ENCODE measurements at places on chromosomes 7 and 10.

DNA sequence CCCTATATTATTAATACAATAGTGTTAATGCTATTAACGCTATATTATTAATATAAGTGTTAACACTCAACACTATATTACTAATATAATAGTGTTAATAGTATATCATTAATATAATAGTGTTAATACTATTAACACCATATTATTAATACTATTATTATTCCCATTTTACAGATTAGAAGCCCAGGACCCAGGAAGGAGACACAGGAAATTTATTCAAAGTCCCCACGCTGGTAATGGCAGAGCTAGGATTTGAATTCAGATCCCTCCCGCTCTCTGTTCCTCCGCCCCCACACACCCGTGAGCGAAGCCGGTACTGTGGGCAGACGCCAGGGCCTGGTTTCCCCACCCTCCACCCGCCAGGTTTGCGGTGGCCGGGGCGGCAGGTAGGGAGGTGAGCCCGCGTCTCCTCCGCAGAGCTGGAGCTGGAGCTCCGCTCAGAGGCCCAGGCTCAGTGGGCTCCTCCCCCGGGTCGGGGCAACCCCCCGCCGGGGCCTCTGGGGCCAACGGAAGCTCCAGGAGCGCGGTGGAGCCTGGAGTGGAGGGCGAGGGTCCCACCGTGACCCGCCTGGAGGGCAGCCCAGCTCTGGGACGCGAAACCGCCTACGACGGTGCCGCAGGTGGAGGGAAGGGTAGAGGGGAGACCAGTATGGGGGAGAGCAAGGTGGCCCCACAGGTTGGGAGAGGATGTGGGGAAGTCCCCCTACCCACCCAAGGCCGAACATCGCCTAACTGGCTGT lies at the start of gene TMEM225B:
Gene TMEM225B, plus strand, starts transcription at position 506 of the 740 bp plus-strand sequence. CDS start 6,122 bp downstream, outside the sequence.
- peak; percentile 35 for DNase-seq

DNA sequence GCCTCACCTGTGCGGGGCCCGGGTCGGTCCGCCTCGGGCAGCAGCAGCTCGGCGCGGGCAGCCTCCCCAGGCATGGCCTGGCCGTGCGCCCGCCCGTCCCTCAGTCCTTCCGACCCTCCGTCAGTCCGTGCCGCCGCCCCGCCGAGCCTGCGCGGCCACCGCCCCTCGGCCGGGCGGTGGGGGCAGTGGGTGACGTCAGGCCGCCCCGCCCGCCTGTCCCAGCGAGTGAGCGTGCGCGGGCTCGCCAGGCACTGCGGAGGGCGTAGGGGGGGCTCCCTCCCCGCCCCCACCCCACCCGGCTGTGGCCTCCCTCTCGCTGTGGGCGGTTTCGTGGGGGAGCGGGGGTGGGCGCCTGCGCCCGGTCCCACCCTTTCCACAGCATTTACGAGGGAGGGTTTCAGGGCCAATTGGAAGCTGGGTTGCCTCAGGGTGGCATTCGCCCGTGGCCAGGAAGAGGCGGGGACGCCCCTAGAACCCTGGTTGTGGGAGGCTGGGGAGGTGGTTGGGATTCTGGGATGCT lies at the start of gene NACAD:
Gene NACAD, minus strand, starts transcription at position 149 of the 520 bp plus-strand sequence. Its CDS starts 75 bp downstream, at position 74.
- peak; percentile 4 for DNase-seq

DNA sequence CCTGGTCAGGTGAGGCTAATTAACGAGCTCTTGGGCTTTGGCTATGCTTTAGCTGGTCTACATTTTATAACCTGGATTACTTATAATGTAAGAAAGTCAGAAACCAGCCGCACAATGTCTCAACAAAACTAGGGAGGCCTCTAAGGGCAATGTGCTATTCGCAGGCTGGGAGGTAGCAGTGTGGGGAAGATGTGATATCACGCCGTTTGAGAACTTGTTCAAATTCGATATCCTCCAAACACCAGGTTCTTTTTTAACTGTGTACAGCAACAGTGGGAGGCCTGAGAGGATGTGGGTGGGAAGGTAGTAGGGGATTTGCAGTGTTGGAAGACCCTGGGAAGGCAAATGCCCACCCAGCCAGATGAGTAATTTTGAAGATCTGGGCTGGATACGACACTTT lies 184.5 kb downstream of the JAZF1 start:
- DNase-seq, result no peak

DNA sequence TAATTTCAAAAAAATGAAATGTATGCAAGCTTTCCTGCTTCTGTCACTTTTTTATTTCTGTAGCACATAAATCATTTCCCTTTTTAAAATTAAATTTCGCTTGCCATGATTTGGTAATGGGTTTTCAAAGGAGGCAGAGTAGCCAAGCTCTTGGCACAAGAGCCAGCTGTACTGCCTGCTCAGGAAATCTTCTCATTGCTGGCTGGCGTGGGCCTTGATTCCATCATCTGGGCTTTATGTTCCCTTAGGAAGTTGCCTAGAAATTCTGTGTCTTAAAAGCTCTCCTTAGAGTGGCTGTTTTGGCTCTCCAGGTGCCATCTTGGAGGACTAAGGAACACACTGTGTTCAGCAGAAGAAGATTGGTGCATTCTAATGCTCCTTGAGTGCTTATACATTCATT lies 107.4 kb downstream of the ARID5B start:
- DNase-seq, result no peak

DNA sequence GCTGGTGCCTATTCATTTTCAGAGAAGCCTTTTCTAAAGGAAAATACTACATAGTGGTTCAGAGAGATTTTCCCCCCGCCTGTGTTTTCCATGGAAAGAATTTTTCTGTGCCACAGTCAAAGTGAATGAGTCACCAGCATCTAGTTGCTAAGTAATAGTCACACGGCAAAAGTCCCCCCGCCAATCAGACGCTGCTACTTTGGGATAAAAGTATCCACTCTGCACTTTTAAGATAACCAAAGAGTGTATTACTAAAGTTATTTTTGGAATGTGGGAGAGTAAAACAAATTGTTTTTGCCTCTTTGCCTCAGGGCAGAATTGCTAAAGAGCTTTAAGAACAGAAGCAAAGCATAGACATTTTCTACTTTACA lies 23.5 kb downstream of the ABLIM1 start:
- DNase-seq, result no peak

GRCh38 chr7:3042861-3043489 lies 692 bp downstream of the CARD11 start:
- DNase-seq, result peak; percentile 90

DNA sequence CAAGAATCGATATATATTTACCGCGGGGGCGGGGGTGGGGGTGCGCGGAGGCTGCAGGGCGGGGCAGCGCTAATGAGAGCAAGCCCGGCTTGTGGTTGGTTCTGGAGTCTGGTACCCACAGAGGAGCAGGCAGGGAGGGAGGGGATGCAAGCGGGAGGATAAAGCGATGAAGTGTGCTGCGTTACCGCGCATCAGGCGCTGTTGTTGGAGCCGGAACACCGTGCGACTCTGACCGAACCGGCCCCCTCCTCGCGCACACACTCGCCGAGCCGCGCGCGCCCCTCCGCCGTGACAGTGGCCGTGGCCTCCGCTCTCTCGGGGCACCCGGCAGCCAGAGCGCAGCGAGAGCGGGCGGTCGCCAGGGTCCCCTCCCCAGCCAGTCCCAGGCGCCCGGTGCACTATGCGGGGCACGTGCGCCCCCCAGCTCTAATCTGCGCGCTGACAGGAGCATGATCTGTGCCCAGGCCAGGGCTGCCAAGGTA lies at the start of gene HECW1:
Gene HECW1, plus strand, starts transcription at position 189 of the 482 bp plus-strand sequence. CDS start 131,259 bp downstream, outside the sequence.
- DNase-seq, result no peak

GRCh38 chr10:30736685-30737232 lies 107.2 kb upstream of the LYZL2 start:
- no peak for DNase-seq

- DNase-seq, result no peak
Measured at GRCh38 chr10:33009244-33010131, 51.5 kb upstream of the ITGB1 start.

GRCh38 chr10:79316671-79317431 lies 30.4 kb upstream of the PPIF start:
- DNase-seq, result peak; percentile 47

GRCh38 chr7:77897004-77897547 lies 98.5 kb downstream of the PHTF2 start:
- no peak for DNase-seq

GRCh38 chr7:130363026-130363847 lies 17.1 kb upstream of the CPA1 start:
- peak; percentile 68 for DNase-seq

- DNase-seq, result peak; percentile 7
Measured at GRCh38 chr7:30225863-30226613, 58.4 kb upstream of the ZNRF2 start.

DNA sequence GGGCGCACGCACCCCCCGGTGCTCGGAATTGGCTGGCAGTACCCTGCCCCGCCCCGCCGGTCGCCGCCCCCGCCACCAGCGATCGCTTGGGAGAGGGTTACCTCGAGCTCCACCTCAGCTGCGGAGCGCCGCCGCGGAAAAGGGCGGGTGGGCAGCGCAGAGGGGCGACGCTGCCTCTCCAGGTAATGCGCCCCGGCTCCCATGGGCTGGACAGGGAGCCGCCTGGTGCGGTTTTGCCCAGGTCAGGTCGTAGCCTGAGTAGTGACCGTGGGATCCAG lies 1.3 kb downstream of the PFKFB3 start:
- peak; percentile 69 for DNase-seq

- no peak for DNase-seq
Measured at GRCh38 chr7:83520726-83521125, 128.2 kb downstream of the SEMA3E start.

DNA sequence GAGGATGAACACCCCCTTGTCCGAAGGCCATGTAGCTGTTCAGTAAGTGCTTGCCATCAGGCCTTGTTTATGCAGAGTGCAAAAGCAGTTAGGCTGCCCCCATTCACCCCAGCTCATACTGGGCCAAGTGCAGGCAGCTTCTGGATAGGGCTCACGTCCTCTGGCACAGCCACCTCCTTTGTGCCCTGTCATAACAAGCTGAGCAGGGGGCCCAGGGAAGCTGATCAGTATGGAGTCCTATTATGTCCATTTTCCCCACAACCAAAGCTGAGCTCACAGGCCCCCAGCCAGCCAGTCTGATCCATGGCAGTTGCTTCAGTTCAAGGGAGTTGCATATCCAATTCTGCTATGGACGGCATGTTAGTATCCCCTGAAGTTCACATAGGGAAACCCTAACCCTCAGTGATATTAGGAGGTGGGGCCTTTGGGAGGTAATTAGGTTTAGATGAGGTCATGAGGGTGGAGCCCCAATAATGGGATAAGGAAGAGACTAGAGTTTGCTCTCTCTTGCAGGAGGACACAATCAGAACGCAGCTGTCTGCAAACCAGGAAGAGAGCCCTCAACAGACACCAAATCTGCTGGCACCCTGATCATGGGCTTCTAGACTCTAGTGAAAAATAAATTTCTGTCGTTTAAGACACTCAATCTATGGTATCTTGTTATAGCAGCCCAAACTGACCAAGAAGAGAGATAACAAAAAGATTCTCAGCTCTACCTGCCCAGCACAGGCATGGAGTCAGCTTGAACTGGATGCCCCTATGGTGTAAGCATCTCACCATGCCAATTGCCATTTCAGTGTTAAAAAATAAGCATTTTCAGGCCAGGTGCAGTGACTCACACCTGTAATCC lies 155.9 kb downstream of the FGFR2 start:
- no peak for DNase-seq

DNA sequence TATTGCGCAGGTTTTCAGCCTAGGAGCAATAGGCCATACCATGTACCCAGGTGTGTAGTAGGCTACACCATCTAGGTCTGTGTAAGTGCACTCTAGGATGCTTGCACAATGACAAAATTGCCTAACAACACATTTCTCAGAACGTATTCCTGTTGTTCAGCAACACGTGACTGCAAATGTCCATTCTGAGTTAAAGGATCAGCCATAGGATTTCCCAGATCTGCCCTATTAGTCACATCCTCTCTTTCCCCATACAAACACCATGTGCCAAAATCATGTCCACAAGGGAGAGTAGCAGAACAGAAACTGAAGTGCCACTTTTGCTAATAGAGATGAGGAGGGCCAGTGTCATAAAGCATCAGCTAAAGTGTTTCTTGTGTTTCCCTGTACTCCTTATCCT lies 42.6 kb upstream of the AMPH start:
- no peak for DNase-seq

GRCh38 chr7:93574646-93575554 lies at the start of gene CALCR:
TSS of gene CALCR (minus strand) at chr7:93574724. CDS start at chr7:93486981, 87,743 bp downstream.
- no peak for DNase-seq

- DNase-seq, result no peak
Measured at GRCh38 chr7:101959829-101960228, 142.4 kb downstream of the CUX1 start.

Measured in activated naive CD4-positive, alpha-beta T cell treated with anti-CD3 and anti-CD28 coated beads for 36 hours (primary cell).